Stimulated activated CD8-positive, alpha-beta memory T cell treated with anti-CD3 and anti-CD28 coated beads, Interleukin-15, amount 100 ng/mL, for 1 hour (primary cell): ENCODE measurements at places on chromosomes 13 and 19.

- no peak for DNase-seq
These were observed 8.9 kb downstream of the ZC3H4 start for GRCh38 chr19:47104680-47105079.

- no peak for DNase-seq
These were observed 5.8 kb upstream of the DAPK3 start for GRCh38 chr19:3976495-3977241.

- no peak for DNase-seq
These were observed 208.4 kb upstream of the SOX1 start for GRCh38 chr13:111858571-111858970.

DNA sequence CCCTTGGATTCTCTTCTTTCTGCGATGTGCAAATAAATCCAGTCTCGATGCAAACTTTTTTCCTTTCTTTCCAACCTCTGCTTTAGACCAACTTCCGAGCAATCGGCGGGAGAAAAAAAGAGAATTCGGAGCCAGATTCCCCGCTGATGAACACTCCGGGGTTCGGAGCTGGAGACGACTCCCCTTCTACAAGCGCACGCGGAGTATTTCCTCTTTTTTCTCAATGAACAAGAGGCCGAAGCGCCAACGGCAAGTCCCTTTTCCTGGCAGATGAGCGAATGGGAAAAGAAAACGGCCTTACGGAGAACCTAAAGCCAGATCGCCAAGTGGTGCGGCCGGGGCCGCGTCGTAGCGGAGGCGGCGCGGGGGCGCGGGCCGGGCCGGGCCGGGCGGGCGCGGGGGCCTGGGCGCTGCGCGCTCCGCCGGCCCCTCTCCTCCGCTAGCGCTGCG lies 250 bp downstream of the SPRY2 start:
- no peak for DNase-seq

- DNase-seq, result no peak
These were observed 10.0 kb downstream of the CALM3 start for GRCh38 chr19:46610851-46611770.

DNA sequence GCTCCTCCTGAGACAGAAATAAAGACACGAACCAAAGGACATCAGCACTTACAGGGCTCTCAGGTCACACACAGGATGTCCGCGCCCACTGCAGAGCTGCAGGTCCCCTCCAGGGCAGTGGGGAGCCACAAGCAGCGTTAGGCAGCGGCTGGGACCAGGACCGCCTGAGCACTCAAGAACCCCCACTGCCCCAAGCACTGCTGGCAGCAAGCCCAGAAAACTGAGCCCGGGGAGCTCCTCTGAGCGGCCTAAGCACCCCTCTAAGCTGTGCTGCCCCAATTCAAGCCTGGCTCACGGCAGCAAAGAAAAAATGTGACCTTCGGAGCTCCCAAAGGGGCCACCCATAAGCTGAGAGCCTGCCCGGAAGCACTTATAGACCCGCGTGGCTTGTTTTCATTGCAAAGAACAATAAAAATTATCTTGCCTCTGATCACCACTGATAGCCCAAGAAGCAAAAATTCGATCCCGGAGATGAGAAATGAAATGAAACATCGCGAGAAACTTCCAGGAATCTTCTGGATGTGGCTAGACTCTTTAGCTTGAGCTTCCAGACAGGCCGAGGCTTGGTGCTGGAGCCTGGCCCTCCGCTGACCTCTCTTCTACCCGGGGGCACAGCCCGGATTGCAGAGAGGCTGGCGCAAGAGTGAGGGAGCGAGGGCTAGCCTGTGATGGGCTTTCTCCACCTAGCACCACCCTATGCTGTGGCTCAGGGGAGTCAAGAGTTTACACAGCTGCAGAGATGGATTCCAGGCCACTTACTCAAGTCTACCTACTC lies 6.3 kb downstream of the DPP9 start:
- no peak for DNase-seq

DNA sequence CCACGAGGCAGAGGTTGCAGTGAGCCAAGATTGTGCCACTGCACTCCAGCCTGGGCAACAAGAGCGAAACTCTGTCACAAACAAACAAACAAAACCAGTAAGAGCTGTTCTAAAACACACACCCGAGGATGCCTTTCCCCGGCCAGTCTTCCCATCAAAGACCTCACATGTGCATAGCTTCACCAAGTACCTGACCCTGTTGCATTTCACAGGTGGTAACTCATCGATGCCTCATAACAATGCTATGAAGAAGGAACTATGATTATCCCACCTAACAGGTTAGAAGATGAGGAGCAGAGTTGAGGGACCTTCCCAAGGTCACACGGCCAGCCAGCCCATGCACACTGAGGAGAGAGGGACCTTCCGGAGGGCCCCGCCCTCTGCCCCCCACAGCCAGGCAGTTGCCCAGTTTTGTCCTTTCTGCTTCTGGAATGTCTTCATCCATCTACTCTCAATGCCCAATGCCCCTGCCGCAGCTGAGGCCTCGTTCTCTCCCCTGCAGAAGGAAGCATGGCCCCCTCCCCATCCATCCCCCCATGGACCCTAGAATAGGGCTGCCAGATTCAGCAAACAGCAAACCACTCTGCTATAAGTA lies 16.8 kb upstream of the LENG8 start:
- DNase-seq, result no peak

DNA sequence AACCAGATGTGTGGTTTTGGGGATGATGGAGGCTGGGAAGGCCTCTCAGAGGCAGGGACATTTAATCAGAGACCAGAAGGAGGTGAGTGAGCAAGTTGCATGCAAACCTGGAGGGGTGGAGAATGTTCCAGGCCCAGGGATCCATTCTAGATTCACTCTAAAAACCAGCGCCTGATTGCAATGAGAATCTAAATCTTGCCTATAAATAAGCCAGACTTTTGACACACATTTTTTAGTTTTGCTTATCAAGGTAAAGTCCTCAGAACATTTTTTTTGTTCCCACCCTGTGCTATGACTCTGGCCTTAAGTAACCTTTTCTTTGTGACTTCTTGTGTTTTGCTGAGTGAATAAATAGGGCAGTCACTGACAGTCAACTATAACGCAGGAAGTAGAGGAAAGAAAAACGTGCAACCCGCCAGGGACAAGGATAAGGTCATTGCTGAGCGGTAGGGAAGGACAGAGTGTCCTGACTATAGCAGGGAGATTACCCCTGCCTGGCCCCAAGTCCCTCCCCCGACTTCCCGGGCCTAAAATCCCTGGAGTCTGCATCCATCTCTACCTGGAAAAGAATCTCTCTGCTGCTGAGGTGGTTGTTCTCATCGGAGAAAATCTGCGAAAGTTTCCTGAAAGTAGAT lies 14.4 kb downstream of the RGL3 start:
- DNase-seq, result no peak
